Neural crest cell (in vitro differentiated cells): ENCODE measurements at places on chromosomes 3 and 15.

- DNase-seq: no peak
Observed at GRCh38 chr3:134480546-134480945, 5.2 kb downstream of the ANAPC13 start.

DNA sequence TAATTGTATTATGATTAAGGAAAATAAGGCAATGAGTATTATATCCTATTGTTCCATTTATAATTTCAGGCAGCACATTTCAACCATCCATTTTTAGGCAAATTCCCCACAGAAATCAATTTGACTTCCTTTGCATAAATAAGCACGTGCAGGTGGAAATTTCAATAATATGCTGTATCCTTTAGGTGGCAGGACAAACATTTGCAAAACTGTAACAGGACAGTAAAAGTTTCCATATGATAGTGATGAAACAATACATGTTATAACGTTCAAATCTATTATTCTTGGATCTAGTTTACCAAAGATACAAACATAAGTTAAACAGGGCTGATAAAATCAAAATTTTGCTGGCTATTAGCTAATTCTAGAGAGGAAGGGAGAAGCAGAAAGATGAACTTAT is 8.5 kb downstream of the UACA start:
- DNase-seq: no peak

DNA sequence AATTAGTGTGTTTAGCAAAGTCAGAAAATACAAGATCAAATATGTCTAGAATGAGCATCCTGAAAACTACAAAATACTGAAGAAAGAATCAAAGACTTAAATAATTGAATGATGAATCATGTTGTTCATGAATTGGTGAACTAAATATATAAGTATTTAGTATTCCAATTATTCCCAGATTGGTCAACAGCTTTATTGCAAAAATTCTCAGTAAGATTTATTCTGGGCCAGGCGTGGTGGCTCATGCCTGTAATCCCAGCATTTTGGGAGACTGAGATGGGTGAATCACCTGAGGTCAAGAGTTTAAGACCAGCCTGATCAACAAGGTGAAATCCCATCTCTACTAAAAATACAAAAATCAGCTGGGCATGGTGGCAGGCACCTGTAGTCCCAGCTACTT is 250.0 kb upstream of the NECTIN3 start:
- no peak for DNase-seq

DNA sequence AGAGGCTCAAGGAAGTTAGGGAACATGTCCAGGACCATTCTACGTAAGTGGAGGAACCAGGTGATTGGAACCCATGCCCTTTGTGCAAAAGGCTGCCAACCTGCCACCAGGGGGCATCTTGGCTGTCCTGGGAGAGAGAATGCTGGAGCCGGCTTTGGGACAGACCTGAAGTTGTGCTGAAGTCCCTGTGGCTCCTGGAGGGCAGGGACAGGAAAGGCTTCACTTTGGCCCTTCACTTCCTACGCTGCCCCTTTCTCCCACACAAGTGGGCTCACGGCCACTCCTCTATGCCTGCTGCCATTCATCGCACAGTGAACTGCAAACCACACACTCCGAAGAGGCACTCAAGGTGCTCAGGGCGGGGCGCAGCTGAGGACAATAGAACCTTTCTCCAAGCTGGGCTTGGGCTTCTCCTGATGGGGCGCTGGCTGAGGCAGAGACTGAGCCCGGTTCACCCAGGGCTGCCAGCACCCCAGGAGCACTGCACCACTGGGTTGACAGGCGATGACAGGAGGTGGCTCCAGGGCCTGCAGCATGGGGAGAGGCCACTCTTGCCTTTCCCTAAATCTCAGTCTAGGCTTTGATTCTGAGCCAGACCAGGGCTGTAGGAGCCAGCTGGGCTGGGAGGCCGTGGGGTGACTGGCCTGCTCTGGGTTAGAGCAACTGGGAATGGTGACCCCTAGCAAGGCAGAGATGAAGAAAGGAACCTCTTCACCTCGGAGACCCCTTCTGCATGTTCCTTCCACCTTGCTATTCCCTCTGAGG is 8.4 kb downstream of the SHF start:
- DNase-seq: no peak

DNA sequence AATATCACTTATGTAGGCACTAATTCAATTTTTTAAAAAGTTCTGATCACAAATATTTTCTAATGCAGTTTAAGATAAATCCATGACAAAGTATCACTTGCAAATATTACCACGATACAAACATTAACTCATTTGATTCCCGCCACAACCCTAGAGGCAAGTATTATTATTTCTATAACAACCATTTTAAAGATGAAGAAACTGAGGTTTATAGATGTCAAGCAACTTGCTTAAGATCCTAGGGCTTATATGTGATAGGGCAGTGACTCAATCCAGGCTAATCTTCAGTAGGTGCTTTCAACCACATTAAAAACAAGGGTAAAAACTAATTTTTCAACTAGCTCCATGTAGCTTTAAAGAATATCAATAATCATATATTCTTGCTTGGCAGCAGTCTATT is 1.7 kb downstream of the DYNC1LI1 start:
- DNase-seq: no peak

DNA sequence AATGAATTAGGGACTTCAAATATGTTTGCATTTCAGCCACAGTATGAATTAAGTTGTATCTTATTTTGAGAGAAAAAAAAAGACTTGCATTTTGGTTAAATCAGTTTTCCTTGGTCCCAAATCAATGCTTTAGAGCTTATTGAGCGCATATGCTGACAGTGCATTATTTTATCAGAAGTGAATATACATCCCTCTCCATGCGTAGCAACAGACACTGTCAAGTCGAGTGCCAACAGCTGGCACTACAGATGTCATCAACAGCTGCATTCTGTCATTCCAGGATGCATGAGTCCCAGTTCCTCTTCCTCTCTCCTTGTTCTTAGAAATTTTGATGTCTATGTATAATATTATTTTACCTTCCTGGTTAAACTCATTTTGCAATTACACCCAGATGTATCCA is 156.1 kb upstream of the FOXB1 start:
- no peak for DNase-seq

GRCh38 chr15:62899090-62899493 is 143.5 kb upstream of the TPM1 start:
- no peak for DNase-seq

DNA sequence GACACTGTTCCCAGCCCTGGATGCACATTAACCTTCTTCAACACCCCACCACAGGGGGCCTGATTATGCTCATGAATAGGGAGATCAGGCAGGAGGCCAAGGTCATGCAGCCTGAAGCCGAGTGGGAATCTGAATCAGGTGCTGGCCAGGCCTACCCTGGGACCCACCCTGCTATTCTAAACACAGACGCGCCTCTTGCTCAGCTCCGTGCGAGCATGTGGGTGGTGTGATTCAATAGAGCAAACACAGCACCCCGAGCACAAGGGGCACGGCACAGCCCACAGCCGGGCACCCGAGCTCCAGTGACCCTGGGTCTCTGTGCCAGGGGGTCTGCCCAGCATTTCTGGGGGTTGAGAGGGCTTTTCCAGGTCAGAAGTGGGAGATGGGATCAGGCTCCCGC is 24.6 kb upstream of the GRIP2 start:
- DNase-seq: no peak

- no peak for DNase-seq
Observed at GRCh38 chr15:58546066-58546591, 114.3 kb downstream of the LIPC start.

- DNase-seq: no peak
Observed at GRCh38 chr3:94909726-94910125, 846.9 kb downstream of the NSUN3 start.

GRCh38 chr15:44101944-44102343 is 93.1 kb downstream of the FRMD5 start:
- DNase-seq: no peak

- DNase-seq: no peak
Observed at GRCh38 chr3:169624533-169624972, 39.0 kb downstream of the MECOM start.

- no peak for DNase-seq
Observed at GRCh38 chr3:20974396-20974795, 776.6 kb downstream of the ZNF385D start.

- DNase-seq: no peak
Observed at GRCh38 chr3:24137958-24138875, 193.1 kb downstream of the NR1D2 start.

DNA sequence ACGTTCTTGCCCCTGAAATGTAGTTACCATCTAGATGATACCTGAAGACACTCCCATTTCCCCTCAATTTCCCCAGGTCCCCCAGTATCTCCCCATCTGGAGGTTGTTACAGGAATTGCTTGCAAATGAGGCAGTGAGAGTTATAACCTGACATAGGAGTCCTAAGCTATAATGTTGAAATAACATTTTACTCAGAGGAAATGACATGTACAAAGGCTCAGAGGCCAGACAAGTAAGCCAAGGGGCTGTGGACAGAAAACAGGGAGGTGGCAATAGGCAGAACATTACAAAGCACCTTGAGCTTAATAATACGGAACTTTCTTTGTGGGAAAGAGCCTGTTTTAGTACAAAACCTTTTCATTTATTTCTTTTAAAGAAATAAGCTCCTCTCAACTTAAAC is 171.9 kb downstream of the FRMD5 start:
- no peak for DNase-seq

- no peak for DNase-seq
Observed at GRCh38 chr3:89104499-89104898, 2.9 kb upstream of the EPHA3 start.

DNA sequence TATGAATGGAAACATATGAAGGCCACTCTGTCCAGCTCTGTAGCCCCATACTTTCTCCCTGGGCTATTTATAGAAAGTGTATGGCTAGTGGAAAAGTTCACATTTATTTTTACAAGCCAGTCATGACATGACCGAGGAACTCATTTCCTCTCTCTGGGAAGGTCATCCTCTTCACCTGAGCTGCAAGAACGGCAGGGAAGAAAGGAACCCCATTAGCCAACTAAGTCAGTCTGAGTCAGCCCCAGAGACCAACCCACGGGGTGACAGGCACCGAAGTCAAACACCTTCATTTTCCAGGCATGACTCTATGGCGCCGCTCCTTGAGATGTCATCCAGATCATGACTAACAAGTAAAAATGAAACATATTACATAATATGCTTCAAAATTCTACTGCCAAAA is 4.8 kb downstream of the PAQR9 start:
- DNase-seq: no peak

- DNase-seq: no peak
Observed at GRCh38 chr3:55519019-55519418, 31.9 kb upstream of the WNT5A start.

GRCh38 chr15:55031727-55032126 is 165.0 kb downstream of the RSL24D1 start:
- DNase-seq: no peak

DNA sequence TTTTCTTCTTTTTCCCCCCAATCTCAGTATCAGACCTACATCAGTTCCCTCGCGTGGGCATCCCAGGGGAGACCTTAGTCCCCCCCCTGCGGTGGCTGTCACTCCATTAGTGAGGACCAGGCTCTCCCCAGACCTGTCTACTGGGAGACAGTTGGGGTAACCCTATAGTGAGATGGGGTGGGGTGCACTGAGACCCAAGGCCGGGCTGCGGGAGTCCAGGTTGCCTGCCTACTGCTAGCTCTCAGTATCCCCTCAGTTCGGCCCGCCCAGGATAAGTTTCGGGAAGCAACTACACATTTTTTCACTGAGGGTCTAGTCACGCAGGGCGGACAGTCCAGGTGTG is 671 bp upstream of the DCUN1D1 start:
- no peak for DNase-seq

GRCh38 chr3:50345586-50346234 is at the start of gene ZMYND10:
Gene ZMYND10, minus strand, starts transcription at chr3:50345732. Its CDS starts 153 bp downstream, at chr3:50345579.
- peak; percentile 63 for DNase-seq

- no peak for DNase-seq
Observed at GRCh38 chr3:193496658-193497057, 58.0 kb downstream of the ATP13A4 start.

DNA sequence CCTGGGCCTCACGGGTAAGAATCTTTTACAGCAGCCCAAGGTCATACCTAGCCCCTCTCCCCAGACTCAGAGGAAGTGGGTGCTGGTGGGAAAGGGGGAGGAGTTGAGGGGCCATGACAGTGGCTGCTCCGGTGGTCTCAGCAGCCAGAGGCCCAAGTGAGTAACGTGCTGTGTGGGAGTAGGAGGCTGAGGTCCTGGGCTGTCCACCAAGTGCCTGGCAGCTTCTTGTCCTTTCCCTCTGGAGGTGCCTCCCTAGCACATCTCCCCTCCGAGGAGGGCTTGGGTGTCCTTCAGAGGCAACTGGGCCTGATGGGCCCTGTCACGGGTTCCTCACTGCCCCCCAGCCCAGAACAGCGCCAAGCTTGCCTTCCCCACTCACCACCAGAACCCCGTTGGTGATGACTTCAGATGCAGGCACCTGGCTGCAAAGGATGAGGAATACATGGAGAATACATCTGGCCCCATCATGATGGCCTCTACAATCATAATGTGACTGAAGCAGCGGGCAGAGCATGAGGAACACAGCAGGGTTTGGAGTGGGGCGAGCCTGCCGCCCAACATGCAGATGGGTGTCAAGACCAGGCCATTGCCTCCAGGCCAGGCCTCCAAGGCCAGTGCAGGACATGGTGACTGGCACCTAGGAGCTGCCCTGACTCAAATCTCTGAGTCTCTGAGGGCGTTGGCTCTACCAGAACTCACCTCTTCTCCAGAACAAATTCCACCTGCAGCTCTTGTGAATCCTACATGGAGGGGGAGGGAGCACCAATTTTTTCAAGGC is 3.3 kb downstream of the PLA2G4F start:
- DNase-seq: no peak

DNA sequence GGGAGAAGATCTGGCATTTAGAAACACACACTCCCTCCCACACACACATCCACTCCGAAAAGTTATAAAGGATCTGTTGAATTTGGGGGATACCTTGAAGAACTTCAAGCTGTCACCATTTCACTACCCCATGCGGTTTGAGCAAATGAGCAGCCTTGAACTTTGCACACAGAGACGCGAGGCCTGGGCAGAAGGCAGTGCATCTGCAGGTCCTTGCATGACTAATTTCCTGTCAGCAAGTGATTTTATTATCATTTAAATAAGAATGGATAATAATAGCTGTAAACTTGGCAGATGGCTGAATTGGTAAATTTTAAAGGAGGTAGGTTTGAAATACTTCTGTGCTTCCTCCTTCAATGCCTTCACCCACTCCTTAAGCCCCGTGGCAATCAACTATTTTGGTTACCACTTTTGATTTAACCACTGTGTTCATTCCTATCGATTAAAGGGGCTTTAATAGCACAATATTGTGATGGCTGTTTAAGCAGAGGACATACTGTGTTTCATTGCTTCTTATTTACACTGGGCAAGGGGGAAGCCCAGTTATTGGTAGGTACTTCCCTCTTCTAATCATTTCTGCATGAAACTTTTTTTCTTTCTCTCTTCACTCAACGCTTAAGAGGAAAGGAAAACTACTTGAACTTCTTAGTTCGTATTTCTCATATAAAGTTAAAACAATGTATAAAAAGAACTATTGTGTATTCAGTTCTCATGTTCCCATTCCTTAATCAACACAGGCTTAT is 108.1 kb downstream of the ROBO2 start:
- DNase-seq: no peak

GRCh38 chr3:102237838-102238237 is 197.0 kb upstream of the ZPLD1 start:
- no peak for DNase-seq

DNA sequence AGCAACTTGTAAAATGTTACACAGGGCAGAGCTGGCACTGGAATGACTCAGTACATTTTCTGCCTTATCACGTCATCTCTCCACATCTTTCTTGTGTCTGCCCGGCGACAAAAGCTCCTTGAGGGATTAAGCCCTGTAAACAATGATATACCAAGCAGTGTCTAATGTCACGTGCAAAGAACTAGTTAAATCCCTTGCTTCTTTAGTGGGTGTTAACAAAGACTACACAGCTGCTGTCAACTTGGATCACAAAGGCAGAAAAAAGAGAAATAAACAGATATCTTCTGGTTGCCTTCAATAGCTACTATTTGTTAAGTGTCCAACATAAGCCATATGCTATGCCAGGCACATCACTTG is 48.1 kb upstream of the FRMD4B start:
- DNase-seq: no peak
